Natural killer cell (primary cell): ENCODE measurements at places on chromosomes 2 and 18.

DNA sequence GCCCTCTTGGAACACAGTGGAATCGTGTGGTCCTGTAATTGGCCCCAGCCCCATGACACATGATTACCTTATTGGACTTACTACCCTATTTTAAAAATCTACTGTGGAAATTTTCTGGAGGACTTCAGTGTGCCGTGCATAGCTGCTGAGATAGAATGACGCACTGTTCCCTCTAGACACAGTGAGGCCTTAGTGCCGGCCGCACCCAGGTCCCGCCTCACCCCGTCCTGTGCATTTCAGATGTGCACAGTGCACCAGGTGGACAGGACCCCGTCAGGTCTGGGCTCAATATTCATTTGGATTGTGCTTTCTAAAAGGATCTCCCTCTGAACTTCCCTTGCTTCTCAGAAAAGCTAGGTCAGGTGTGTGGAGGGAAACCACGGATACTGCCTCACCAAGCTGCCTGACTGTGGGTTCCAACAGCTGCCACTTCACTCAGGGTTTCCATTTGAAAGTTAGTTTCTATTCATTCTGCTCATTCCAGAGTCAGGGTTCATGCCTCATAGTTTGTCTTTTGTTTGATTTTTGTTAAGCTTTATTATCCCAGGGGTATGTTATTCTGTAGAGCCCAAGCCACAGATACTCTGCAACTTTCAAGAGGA, 155.8 kb downstream of the PTGR3 start:
- no peak for DNase-seq
- H3K27ac ChIP-seq: no peak overlapping the region
- H3K27me3 ChIP-seq: no peaks in the 10 kb centered on the region
- H3K4me1 ChIP-seq: no peaks in the 10 kb centered on the region
- no peaks in the 10 kb centered on the region for H3K36me3 ChIP-seq
- no peak overlapping the region for H3K4me3 ChIP-seq

- H3K4me3 ChIP-seq: no peak overlapping the region
- H3K27ac ChIP-seq: peak overlapping the region; percentile 5
Observed at GRCh38 chr2:101560780-101561315, 85.9 kb upstream of the RFX8 start.

DNA sequence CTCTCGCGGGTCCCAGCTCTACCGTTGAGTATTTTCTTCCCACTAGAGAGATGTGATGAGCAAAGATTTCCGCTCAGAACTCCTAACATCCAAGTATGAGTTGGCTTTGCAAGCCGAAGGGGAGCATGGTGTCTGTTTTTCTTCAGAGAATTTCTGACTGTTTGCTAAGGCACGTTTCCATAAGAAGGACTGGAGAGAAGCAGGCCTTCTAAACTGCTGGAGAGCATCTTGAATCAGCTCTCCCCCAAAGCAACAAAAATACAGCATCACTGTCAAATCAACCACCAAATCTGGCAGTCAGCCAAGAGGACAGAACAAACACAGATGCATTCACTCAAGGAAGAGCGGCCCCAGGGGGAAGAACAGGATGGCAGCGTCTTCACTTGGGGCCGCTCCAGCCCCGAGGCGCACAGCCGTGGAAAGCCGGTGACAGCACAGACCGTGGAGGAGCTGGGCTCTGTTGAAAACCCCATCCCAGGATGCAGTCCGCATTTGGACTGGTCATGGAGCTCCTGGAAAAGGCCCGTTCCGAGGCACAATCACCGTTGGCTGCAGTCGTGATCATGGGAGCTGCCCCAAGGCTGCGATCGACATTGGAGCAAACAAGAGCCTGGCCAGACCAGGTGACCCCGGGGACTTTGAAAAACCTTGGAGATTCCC, 101.4 kb downstream of the NFATC1 start:
- H3K36me3 ChIP-seq: no peaks in the 10 kb centered on the region
- H3K27ac ChIP-seq: peak overlapping the region; percentile 34
- no peak for DNase-seq
- no peak overlapping the region for H3K4me3 ChIP-seq

- no peaks in the 10 kb centered on the region for H3K4me1 ChIP-seq
- H3K27me3 ChIP-seq: no peaks in the 10 kb centered on the region
- H3K36me3 ChIP-seq: no peaks in the 10 kb centered on the region
- no peak overlapping the region for H3K4me3 ChIP-seq
Observed at GRCh38 chr18:50832754-50833153, 12.9 kb upstream of the MRO start.

DNA sequence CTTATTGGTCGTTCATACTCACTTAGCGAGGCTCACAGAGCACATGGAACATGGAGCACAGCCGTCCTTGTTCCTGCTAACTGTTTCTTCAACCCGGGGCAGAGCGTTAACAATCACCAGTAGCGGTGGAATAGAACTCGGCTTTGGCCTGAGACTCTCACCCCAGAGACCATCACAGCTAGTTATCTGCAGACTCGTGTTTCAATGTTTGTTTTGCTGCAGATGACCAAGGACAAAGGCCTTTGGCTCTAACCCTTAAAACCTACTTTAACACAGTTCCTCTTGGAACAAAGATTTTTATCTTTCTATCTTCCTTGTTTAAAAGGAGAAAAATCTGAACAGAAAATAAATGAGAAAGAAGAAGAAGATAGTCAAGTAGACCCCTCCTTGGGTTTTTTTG, 320.2 kb upstream of the UBE2E3 start:
- no peaks in the 10 kb centered on the region for H3K36me3 ChIP-seq
- H3K27ac ChIP-seq: no peak overlapping the region
- no peak for DNase-seq
- H3K4me3 ChIP-seq: no peak overlapping the region
- no peaks in the 10 kb centered on the region for H3K27me3 ChIP-seq
- H3K4me1 ChIP-seq: no peaks in the 10 kb centered on the region

- no peak overlapping the region for H3K27ac ChIP-seq
- no peaks in the 10 kb centered on the region for H3K36me3 ChIP-seq
- no peaks in the 10 kb centered on the region for H3K27me3 ChIP-seq
- no peak overlapping the region for H3K4me3 ChIP-seq
- no peaks in the 10 kb centered on the region for H3K4me1 ChIP-seq
Observed at GRCh38 chr18:48475635-48476549, 62.9 kb upstream of the CTIF start.

GRCh38 chr2:241788572-241788971, 11.9 kb downstream of the GAL3ST2 start:
- DNase-seq: peak; percentile 16
- no peaks in the 10 kb centered on the region for H3K36me3 ChIP-seq
- H3K4me1 ChIP-seq: peaks cover 5% of the 10 kb centered on the region

DNA sequence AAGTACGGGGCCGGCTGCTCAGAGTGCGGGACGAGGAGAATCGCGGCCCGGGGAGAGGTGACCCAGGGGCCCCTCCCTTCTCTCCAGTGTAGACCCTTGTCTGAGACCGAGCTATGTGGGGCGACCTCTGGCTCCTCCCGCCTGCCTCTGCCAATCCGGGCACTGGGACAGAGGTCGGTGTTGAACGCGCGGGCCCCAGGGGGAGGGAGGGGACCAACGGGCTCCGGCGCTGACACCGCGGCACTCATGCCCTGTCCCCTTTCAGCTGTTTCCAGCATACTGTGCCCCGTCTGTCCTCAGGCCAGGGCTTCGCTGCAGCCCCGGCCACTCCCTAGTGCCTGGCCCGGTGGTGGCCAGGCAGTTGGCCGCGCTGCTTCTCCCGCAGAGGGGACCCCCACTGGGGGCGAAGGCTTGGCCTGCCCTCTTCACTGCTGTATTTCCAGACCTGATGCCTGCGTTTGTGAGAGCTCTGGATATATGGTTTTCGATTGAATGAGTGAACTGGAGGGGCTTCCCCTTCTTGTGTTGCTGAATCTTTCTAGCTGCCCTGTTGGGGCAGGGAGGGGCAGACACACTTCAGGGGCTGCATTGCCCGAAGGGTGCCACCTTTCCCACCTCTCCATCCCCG, 809 bp downstream of the DBI start:
- DNase-seq: peak; percentile 45
- H3K4me3 ChIP-seq: peak overlapping the region; percentile 92
- peak overlapping the region; percentile 70 for H3K27ac ChIP-seq
- no peaks in the 10 kb centered on the region for H3K27me3 ChIP-seq

DNA sequence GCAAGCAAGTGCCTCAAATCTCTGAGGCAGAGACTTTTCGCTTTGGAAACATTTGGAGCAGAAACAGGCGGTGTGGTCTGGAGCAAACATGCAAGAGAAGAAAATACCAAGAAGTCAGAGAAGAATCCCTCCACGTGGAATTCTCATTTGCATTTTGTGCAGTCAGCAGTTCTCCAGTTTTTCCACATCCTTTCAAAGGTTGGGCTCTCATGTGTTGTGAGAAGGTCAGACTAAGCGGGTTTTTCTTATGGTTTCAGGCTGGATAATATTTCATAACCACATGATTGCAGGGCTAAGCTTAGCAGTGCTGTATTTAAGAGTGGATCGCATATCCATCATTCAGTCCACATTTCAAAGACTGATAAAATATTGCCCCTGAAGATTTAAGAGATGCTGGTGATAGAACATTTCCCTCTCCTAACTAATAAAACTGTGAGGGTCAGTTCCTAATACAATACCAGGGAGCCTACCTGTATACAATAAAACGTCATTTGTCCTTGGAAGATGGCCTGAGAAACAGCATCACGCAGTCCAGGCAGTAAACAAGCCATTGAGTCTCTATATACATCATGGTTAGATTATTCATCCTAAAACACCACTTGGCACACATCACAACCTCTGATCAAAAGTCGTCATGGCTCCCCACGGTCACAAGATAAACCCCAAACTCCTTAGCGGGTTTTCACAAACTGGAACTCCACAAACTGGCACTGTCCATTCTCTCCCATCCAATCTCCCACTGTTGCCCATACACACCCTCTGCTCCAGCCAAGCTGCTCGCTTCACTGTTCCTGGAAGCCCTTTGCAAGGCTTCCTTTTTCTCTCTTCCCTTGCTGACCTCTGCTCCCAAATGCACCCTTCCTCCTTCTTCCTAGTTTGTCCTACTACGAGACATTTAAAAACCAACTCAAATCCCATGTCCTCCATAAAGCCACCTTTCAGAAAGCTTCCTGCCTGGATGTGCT, 31.5 kb downstream of the ANKRD44 start:
- H3K4me3 ChIP-seq: no peak overlapping the region
- no peak for DNase-seq
- peaks cover 62% of the 10 kb centered on the region for H3K4me1 ChIP-seq
- H3K27me3 ChIP-seq: no peaks in the 10 kb centered on the region
- no peaks in the 10 kb centered on the region for H3K36me3 ChIP-seq

DNA sequence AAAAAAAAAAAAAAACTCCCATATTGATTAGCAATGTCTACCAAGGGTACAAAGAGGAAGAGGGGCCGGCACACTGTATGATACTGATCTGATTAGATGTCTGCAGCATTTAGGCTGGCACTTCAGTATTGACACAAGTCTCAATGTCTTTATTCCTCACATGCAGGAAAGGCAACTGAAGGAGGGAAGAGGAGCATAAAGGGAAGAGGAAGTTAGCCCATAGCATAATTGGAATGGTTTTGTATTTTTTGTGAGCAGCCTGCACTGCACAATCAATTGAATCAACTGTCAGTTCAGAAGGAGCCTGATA, 79.0 kb downstream of the DNER start:
- no peak overlapping the region for H3K27ac ChIP-seq
- H3K27me3 ChIP-seq: no peaks in the 10 kb centered on the region
- no peak overlapping the region for H3K4me3 ChIP-seq

DNA sequence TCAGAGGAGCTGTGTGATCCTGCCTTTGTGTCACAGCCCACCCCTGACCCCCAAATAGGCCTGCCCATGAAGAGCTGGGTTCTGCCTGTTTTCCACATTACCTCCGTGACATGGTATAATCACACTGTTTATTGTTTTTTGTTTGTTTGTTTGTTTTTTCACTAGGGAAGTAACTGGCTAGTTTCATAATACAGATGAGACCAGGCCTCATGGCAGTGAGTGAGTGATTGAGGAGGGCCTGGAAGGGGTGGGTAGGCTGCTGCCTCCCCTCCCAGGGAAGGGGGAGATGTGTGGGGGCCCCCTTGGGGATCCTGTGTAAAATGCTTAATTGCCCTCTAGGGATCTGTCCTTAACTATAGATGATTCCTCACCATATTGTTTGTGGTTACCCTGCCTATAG, 190.5 kb downstream of the LDLRAD4 start:
- H3K4me1 ChIP-seq: no peaks in the 10 kb centered on the region
- no peak for DNase-seq
- no peaks in the 10 kb centered on the region for H3K27me3 ChIP-seq
- H3K36me3 ChIP-seq: no peaks in the 10 kb centered on the region

DNA sequence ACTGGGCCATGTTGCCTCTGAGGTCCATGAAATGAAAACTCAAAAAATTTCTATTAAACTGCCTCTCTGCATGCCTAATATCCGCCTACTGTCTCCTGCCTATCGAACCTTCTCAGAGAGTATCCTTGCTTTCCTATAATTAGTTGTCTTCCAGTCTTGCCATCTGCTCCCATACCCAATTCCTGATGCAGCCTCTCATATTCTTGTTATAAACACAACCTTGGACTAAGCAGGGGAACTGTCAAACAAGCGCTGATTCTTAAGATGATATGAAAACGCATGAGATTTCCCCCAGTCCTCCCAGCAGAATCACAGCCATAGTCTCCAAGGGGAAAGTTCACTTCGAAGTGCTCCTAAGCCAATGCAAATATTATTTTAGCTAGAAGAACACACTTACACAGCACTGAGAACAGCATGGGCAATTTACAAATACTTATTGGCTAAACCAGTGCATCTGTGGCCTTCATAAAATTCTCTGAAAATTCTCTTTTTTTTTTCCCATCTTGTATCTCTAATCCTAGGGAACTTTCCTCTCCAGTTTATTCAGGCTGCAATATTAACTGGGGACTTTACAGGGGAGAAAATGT, 471.6 kb downstream of the MBD2 start:
- DNase-seq: no peak
- H3K4me1 ChIP-seq: no peaks in the 10 kb centered on the region
- no peak overlapping the region for H3K4me3 ChIP-seq
- no peaks in the 10 kb centered on the region for H3K27me3 ChIP-seq

- no peak for DNase-seq
- no peak overlapping the region for H3K27ac ChIP-seq
- no peaks in the 10 kb centered on the region for H3K4me1 ChIP-seq
Observed at GRCh38 chr2:56807861-56808260, 624.1 kb downstream of the CCDC85A start.

DNA sequence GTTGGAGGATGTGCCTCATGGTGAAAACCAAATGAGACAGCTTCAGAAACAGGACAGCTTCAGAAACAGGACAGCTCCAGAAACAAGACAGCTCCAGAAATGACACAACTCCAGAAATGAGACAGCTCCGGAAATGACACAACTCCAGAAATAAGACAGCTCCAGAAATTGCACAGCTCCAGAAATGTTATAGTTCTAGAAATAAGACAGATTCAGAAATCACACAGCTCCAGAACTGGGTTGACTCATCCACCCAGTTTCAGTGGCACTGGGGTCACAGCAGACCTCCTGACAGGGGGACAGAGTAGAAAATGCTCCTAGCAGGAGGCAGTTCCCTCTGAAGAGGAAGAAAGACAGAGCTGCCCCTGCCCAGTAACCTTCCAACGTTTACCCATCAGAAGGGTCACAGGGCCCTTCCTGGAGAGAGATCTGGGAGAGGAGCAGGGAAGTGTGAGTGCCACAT, 26.9 kb upstream of the COL6A3 start:
- H3K4me3 ChIP-seq: no peak overlapping the region
- no peaks in the 10 kb centered on the region for H3K36me3 ChIP-seq
- H3K27ac ChIP-seq: no peak overlapping the region
- H3K27me3 ChIP-seq: no peaks in the 10 kb centered on the region
- DNase-seq: no peak

- no peak overlapping the region for H3K4me3 ChIP-seq
- H3K27me3 ChIP-seq: no peaks in the 10 kb centered on the region
- H3K36me3 ChIP-seq: no peaks in the 10 kb centered on the region
- no peaks in the 10 kb centered on the region for H3K4me1 ChIP-seq
- no peak overlapping the region for H3K27ac ChIP-seq
Observed at GRCh38 chr2:238654479-238655197, 193.2 kb upstream of the TWIST2 start.
